ENCODE measurements at places on chromosomes 12 and 14. TPM values are rescaled to one million over a fixed set of nuclear protein-coding genes. Genes with fewer than 3 reads are reported as not detected.
A peak's percentile ranks its signal among the peaks of the same experiment; 100 is the strongest.

GRCh38 chr12:49461221-49461620 lies 77.6 kb upstream of the KCNH3 start:
- no peak for DNase-seq

- DNase-seq, result no peak
Observed at GRCh38 chr14:36068777-36069534, 107.6 kb downstream of the PTCSC3 start.

GRCh38 chr12:113461666-113462065 lies 10.0 kb downstream of the LHX5 start:
- DNase-seq, result peak; percentile 61

The TRHDE gene
- 0.22 TPM for total RNA-seq

GRCh38 chr12:94180558-94181296 lies 32.4 kb downstream of the PLXNC1 start:
- DNase-seq, result no peak

The RNASE3 gene
- total RNA-seq, result not detected

DNA sequence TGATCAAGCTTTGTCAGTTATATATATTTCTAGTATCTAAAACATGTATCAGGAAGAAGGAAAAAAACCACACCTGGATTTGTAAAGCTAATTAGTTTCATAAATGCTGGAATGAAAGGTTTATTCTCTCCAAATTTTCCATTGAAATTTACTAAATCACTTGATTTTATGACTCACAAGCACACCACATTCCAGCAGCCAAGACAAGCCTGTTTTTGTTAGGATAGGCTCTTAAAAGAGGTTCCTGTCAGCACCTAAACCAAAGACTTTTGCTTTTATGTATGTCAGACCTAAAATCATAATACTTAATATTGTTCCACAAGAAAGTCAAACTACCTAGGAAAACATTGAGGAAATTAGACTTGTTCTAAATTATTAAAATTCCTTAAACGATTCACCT lies 85.3 kb upstream of the PAWR start:
- DNase-seq, result no peak

- DNase-seq, result peak; percentile 69
Observed at GRCh38 chr12:132413931-132414588, 75.9 kb upstream of the FBRSL1 start.

- DNase-seq, result peak; percentile 9
Observed at GRCh38 chr14:25381498-25381897, 331.6 kb upstream of the STXBP6 start.

The PPM1A gene
- 55.0 TPM for total RNA-seq

- peak; percentile 56 for DNase-seq
Observed at GRCh38 chr12:52125476-52125900, 46.0 kb downstream of the SMIM41 start.

DNA sequence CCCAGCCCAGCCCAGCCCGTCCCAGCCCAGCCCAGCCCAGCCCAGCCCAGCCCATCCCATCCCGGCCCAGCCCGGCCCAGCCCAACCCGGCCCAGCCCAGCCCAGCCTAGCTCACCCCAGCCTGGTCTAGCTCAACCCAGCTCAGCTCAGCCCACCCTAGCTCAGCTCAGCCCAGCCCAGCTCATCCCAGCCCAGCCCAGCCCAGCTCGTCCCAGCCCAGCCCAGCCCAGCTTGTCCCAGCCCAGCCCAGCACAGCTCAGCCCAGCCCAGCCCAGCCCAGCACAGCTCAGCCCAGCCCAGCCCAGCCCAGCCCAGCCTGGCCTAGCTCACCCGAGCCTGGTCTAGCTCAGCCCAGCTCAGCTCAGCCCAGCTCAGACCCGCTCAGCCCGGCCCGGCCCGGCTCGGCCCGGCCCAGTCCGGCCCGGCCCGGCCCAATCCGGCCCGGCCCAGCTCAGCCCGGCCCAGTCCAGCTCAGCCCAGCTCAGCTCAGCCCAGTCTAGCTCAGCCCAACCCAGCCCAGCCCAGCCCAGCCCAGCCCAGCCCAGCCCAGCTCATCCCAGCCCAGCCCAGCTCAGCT lies 184.7 kb downstream of the TMEM121 start:
- no peak for DNase-seq

DNA sequence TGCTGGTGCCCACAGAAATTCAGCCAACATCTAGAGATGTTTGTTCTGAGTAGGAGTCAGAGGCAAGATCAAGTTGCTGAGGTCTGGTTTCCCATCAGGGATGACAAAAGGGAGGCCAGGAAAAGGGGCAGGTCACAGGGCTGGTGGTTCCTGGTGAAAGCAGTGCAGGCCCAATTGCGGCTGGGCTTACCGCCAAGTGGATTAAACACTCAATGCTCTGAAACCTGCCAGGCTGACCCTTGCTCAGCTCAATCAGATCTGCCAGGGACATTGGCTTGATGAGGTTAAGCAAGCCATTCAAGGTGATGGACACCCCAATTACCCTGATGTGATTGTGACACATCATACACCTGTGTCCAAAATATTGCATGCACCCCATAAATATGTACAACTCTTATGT lies 5.5 kb upstream of the OAS1 start:
- no peak for DNase-seq

DNA sequence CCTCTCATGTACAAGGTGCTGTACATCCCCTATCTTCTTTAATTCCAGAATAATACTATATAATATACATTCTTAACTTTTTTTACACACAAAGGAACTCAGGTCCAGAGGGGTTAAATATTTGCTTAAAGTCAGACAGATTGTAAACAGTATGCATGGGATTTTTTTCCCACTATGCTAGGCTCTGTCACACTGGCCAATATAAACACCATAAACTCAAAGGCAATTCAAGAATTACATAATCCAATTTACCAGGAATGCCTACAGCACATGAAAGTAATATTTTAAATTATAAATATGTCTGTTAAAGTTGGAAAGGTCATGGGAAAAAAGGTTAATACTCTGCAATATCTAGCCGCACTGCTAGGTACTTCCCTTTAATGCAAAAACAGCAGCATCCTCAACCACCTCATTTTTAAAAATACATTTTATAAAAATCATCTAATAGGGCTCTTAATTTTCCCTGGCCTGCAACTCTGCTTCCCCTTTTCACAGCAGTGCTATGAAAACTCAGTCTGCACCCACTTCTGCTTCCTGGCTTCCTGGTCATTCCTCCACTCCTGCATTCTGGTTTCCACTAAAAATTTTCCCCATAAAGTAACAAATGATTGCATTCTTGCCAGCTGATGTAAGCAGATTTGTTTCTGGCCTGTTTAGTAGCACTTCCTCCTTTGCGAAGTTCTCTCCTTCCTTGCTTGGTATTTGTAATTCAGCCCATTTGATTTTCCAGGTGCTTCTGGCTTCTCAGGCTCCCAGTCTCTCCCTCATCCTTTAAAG lies 128.1 kb downstream of the ITPR2 start:
- no peak for DNase-seq

GRCh38 chr14:85535321-85535720 lies 5.4 kb downstream of the FLRT2 start:
- no peak for DNase-seq

- no peak for DNase-seq
Observed at GRCh38 chr12:58725400-58726105, 194.8 kb downstream of the LRIG3 start.

- no peak for DNase-seq
Observed at GRCh38 chr14:42855085-42855484, 1248.4 kb downstream of the LRFN5 start.

The SLC25A47 gene
- not detected for total RNA-seq

GRCh38 chr14:90446405-90446804 lies 49.6 kb downstream of the CALM1 start:
- DNase-seq, result no peak

The SOCS4 gene
- total RNA-seq, result 32.6 TPM
